Right ventricle myocardium superior (tissue), 1 donor: ENCODE measurements at places on chromosomes 5 and 9. TPM values are rescaled to one million over a fixed set of nuclear protein-coding genes. Genes with fewer than 3 reads are reported as not detected.

FOXD4 gene
- not detected for total RNA-seq

GRCh38 chr9:6459718-6460117 lies 46.7 kb downstream of the UHRF2 start:
- DNase-seq, result no peak

TLX3 gene
- total RNA-seq, result not detected

GRCh38 chr5:150653762-150654556 lies 7.1 kb upstream of the MYOZ3 start:
- no peak for DNase-seq

DNA sequence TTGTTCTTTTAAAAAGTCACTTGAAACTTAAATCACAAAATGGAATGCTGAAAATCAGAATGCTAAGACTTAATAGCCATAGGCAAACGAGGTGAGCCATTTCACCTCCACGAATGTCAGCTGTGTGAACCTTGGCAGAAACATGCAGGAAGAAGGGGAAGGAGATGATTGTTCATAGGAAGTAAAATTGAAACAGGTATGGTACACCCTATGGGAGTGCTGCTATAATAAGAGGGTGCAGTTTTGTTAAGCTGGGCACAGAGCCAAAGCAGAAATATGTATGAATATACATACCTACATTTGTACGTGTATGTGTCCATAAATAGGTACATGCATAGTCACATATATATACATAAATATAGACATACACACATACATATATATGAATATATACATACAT lies 51.0 kb upstream of the SPINK5 start:
- no peak for DNase-seq

DNA sequence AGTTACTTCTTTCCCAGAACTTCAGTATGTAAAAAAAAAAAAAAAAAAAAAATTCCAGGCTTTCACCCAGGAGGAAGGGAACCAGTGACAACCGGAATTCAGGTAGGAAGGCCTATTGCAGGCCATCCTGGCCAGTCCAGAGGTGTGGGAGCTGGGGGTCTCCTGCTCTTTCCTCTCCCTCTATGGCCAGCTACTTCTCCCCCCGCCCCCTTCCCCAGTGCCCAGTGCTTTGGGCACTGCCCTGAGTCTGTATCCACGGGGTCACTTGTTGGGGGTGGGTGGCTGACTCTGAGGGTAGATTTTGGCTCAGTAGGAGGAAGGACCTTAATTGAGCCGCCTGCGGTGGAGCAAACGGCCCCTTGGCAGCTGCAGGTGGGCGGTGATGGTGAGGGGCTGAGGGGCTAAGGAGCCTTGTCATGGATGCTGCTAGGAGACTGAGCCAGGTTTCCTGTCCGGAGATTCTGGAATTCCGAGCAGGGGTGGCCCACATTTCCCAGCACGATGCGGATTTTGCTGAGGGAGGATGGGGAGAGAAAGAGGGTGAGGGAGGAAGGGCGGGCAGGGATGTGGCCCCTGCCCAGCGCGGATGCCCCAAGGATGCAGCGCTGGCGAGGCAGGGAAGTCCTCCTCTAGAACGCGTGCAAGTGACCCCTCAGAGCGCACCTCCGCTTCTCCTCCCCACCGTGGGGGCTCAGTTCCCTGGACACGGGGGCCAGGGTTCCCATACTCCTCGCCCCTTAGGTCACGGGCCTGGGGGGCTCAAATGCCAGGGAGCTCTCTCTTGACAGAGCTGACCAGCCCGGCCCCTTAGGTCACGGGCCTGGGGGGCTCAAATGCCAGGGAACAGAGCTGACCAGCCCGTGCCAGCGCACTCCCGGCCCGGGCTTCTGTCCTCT lies 1.2 kb upstream of the PHF2 start:
- DNase-seq, result no peak

- DNase-seq, result no peak
These were observed 231.8 kb downstream of the PIK3R1 start for GRCh38 chr5:68447136-68447929.

DNA sequence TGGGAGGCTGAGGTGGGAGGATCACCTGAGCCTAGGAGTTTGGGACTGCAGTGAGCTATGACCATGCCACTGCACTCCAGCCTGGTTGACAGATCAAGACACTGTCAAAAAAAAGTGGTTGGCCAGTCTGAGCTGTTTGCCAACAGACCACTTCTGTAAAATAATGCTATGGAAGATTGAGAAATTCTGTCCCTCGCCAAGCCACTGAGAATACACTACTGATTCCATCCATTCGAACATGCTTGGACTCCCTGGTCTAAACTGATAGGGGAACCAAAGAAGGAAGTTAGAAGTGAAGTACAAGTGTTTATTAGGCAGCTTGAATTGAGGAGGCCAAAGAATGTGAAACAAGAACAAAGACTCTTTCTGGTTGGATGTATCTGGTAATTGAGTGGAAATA lies 27.2 kb downstream of the ENC1 start:
- DNase-seq, result no peak

DNA sequence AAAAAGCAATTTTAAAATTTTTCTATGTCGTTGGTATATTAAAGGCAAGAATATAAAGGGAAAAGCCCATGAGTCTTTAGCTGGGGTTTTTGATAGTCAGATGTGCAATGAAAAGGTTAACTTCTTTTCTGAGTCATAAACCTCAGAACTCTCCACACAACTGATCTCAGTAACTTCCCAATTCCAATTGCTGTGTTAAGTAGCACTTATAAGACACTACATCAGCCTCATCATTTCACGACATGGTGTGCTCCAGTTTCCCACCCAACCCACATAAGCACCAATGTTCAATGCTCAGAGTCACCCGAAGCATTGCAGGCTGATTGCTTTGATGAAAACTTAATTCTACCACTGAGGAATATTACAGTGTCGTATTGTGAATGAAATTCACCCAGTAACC lies 155.8 kb downstream of the TSSK1B start:
- no peak for DNase-seq

GRCh38 chr9:24132244-24132643 lies 306.2 kb upstream of the ELAVL2 start:
- DNase-seq, result no peak

GRCh38 chr5:111563031-111563822 lies 50.9 kb upstream of the STARD4 start:
- no peak for DNase-seq

GRCh38 chr9:27351438-27351837 lies 54.5 kb upstream of the EQTN start:
- DNase-seq, result peak; percentile 64

GRCh38 chr9:73371801-73372200 lies 220.1 kb downstream of the ANXA1 start:
- DNase-seq, result no peak

PCDHB15 gene
- total RNA-seq, result 3.9 TPM

GRCh38 chr9:108374626-108375025 lies 481.2 kb downstream of the ACTL7B start:
- DNase-seq, result no peak

DNA sequence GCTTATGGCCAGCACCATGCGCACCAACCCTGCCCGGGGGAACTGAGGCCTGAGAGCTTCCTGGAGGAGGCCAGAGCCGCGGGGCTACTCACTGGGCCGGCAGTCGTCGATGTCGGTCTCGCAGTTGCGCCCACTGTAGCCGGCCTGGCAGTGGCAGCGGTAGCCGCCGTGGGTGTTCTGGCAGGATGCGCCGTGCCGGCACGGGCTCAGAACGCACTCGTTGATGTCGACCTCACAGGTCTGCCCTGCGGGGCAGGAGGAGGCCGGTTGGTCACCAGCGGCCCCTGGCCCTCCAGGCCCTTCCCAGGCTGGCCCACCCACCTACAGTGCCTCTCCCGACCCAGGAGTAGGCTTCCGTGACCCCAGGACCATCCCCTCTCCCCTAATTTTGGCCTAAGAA lies 27.7 kb upstream of the SEC16A start:
- DNase-seq, result no peak

- no peak for DNase-seq
These were observed 104.0 kb downstream of the FSTL4 start for GRCh38 chr5:133508331-133508730.

GRCh38 chr5:124724357-124725039 lies 21.9 kb downstream of the ZNF608 start:
- no peak for DNase-seq

- DNase-seq, result no peak
These were observed 333.3 kb downstream of the MAT2B start for GRCh38 chr5:163838738-163839137.

DNA sequence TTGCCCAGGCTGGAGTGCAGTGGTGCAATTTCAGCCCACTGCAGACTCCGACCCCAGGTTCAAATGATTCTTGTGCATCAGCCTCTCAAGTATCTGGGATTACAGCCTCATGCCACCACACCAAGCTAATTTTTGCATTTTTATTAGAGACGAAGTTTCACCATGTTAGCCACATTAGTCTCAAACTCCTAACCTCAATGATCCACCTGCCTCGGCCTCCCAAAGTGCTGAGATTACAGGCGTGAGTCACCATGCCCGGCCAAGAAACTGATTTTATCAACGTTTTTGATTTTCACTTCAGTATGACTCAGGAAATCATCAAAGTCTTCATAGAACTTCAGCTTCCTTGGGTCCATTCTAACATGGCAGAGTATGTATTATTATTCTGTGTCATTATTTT lies 125.4 kb downstream of the GABRG2 start:
- no peak for DNase-seq

- DNase-seq, result no peak
These were observed 380.5 kb downstream of the RASEF start for GRCh38 chr9:82682431-82682830.

GRCh38 chr5:61823065-61823464 lies 482.9 kb upstream of the KIF2A start:
- no peak for DNase-seq

CYLC2 gene
- total RNA-seq, result not detected

- no peak for DNase-seq
These were observed 502 bp upstream of the PTGR1 start for GRCh38 chr9:111599955-111600343.

- DNase-seq, result no peak
These were observed 67.2 kb downstream of the MRPS30 start for GRCh38 chr5:44875661-44876605.

DNA sequence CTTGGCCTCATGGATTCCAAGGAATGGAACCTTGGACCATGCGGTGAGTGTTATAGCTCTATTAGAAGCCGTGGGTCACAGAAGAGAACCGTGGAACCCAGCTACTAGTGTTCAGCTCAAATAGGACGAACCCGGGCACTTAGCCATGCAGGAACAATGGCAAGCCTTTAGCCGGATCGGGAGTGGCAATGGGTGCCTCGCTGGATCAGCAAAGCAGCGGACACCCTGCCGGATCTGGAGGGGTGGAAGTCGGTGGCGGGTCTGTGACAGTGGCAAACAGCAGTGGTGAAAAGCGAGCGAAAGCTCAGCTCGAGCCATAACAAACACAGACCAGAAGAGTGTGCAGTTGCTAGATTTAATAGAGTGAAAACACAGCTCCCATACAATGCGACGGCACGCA lies 2.4 kb upstream of the CDO1 start:
- no peak for DNase-seq

- no peak for DNase-seq
These were observed 4.6 kb downstream of the ZNF622 start for GRCh38 chr5:16461026-16461425.
